ENCODE measurements at places on chromosomes 6 and 20.

DNA sequence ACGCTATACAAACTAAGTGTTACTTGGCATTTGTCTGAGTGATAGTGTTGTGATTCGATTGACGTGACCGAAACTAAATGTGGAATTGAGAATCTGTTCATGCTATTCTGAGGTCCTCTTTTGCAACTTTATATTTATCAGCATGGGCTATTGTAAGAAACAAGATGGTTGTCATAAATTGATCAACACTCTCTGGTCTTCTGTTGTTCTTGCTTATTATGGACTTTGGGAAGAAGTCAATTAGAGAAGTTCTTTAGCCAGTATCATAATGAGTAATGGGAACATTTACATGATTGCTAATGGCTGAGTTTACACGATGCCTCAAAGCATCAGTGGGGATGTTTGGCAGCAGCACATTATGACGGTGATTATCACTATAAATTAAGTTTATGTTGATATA lies 195.0 kb downstream of the CD83 start:
- DNase-seq: no peak

- no peak for DNase-seq
These were observed 128.6 kb upstream of the HS3ST5 start for GRCh38 chr6:114471450-114471849.

DNA sequence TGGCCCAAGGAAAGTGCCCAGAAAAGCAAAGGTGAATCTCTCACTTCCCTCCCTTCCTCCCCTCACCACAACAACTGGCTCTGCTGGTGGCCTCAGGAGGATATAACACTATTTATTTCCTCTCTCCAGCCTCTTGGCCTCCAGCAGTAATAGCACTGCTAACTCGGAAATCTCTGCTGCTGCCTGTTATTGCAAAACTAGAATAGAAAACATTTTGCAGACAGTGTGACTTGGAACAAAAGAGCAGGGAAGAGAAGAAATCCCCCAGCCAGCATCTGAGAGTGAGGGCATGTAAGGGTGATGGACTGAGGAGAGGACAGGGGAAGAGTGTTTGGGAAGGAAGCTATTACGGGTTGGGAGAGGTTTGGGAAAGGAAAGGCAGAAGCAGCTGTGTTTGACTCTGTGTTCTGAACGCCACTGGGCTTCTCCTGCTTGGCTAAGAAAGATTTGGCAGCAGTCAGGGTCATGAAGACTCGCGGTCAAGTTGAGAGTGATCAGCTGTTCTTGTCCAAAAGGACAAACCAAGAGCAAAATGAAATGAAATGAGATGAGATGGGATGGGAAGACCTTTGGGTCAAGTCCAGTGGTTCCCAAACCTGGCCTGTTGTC lies 81.0 kb upstream of the SNX9 start:
- no peak for DNase-seq

DNA sequence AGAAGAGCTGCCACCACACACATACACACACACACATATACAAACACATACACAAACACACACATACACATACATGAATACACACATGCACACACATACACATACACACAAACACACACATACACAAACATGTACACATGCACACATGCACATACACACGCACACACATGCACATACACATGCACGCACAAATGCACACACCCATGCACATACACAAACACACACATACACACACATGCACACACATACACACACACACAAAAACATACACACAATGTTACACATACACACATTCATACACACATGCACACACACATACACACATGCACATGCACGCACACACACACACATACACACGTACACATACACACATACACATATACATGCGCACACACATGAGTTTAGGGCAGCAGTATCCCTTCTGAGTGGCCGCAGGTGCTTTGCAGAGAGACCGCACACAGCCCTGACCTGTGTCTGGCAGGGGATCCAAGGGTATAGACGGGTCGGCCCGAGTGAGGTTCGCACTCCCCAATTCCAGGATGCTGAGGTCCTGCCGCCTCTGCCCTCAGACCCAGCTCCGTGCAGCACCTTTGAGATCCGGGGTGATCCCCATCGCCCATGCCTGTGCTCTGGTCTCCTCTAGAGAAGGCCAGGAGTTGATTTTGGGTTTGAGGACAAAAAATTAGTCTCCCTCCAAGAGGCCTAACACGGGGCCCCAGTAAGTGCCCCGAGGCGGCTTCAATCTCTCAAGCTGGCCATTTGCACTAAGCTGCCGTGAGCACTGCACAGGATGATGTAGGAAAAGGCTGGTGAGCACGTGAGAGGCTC lies 56.8 kb downstream of the TMEM242 start:
- DNase-seq: no peak

- no peak for DNase-seq
These were observed 100.3 kb upstream of the ENPP5 start for GRCh38 chr6:46271107-46271506.

GRCh38 chr6:26594131-26594498 lies 2.6 kb upstream of the ABT1 start:
- no peak for DNase-seq

DNA sequence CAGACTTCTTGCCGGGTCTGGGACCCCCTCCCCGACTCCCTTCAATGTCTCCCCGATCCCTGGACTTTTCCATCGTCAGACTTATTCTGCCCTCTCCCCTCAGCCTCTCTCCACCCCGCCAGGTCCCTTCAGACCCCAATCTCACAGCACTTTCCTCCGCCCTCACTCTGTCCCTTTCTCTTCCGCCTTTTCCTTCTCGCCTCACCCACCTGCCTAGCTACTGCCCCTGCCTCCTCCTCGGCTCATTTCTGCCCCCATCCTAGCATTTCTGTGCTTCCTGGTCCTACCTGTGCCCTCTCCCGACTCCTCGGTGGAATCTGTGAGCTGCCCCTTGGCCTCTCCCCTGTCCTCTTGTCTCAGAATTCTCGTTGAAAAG lies 616 bp downstream of the CHMP4B start:
- no peak for DNase-seq

DNA sequence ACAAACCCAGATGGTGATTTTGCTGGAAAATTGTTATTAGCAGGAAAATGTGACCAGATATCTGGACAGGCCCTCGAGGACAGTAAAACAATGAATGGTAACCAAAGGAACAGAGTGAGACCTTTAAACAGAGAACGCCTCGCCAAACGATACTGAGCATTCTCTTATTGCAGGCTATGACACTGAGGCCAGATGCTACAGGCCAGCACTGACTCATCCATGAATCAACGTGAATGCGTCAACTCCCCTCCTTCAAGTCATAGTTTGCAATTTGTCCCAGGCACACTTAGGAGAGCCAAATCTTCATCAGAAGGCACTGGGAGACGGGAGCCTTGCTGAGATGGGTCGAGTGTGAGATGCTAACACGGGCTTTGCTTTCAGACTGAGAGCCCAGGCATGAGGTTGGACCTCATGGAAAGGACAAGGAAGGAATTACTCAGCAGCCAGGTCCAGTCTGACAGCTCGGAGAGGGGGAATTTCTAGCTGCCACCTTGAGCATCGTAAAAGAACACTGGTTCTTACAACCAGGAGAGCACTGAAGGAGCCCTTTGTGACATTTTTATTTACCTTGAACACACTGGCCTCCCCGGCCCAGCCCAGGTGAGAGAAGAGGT lies 60.7 kb downstream of the BMP7 start:
- DNase-seq: no peak

DNA sequence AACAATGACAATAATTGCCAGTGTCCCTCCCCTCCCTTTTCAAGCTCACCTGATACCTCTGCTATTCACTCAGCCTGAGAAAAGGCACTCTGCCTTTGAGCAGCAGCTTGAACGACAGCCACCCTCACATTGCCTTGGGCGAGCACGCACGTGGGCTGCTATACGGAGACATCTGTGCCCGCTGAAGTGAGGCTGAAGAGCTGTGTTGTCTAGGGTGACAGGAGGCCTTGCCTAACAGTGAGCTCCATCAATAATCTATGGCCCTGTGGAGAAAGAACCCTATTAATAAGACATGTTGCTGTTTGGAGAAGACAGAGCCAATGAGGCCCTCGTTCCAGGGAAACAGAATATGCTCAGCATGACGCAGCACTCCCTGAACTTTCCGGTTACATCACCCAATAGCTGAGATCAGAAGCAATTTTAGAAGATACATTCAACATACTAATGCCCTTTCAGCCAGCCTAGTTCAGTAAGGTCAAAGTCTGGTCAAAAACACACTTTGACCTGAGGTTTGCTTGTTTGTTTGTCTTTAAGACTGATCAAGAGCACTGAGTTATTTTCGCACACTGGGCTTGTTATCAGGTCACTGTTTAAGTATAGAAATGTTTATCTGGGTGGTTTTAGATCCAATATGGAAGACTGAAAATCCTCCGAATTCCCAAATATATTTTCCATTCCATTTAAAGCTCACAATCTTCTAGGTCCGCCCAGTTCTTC lies 30.6 kb downstream of the RBM24 start:
- no peak for DNase-seq

DNA sequence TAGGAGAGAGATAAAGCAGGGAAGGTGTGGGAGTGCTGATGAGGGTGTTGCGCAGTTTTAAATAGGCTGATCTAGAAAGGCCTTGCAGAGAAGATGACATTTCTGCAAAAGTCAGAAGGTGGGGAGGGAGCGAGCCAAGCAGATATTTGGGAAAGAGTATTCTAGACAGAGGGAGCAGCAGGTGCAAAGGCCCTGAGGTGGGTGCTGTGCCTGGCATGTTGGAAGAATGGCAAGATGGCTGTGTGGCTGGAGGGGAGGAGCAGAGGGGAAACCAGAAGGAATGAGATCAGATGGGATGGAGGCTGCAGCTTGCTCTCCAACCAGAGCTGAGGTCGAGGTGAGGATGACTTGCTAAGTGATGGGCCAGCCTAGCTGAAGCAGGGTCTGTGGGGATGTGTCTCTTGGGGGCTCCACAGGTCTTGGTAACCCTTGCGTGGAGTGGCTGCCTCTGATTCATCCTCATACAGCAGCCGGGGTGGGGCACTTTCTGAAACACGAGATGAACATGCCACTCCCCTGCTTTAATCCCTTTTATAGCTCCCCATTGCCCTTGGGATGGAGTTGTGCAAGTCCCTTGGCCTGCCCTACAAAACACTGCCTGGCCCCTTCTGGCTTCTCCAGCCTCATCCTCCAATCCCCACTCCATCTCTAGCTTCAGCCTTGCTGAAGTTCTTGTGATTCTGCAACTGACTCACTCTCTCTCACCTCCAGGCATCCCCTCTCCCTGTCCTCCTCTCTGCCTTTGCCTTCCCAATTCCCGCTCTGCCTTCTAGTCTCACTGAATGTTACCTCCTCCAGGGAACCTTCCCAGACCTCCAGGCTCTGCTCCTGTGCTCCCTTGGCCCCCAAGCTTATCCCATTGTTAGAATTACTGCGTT lies 94.1 kb downstream of the CDH22 start:
- DNase-seq: no peak

GRCh38 chr20:20364593-20365479 lies 3.1 kb upstream of the INSM1 start:
- DNase-seq: no peak

DNA sequence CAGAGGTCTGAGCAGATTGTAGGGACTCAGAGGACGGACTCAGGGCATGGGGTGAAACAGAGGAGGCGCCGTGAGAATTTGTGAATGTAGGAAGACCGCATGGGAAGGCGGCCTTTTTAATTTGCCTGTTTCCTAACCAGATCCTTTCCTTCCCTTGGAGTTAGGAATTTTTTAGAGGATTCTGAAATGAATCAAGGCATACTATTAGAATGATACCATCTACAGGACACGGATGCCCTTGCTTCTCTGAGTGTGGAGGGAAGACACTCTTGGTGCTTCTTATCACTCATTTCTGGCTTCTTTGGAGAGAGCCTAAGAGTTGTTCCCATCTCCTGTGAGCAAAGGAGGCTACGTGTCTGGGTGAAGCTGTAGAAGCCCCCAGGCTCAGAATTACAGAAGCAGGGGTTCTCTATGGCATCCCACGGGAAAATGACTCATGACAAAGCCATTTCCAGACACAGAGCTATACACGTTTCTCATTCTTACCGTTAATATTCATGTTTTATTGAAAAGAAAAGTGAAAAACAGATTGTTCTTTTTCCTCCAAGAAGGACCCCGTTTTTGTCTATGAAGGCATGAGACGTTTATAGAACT lies 148.5 kb downstream of the EDN3 start:
- DNase-seq: no peak

DNA sequence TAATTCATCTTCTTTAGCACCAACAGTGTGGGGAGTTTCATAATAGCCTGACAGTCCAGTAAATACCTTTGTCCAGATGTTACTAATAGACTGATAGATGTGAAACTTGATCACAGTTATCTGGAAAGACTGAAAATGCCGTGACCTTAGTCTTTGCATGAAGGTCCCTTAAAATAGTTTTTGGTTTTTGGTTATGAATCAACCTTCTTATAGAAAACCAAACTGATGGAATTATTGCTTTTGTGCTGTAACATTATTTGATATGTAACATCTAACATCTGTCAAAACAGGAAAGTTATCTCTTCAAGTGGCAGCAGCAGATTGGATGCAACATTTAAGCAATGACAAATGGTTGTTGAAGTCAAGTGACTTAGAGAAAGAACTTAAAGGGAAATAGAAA lies 190.4 kb downstream of the DOK5 start:
- DNase-seq: no peak

GRCh38 chr6:12032783-12033573 lies 20.9 kb downstream of the HIVEP1 start:
- no peak for DNase-seq

GRCh38 chr6:128964233-128964755 lies 81.4 kb downstream of the LAMA2 start:
- DNase-seq: no peak

GRCh38 chr20:888057-888456 lies 28.1 kb downstream of the ANGPT4 start:
- DNase-seq: no peak

DNA sequence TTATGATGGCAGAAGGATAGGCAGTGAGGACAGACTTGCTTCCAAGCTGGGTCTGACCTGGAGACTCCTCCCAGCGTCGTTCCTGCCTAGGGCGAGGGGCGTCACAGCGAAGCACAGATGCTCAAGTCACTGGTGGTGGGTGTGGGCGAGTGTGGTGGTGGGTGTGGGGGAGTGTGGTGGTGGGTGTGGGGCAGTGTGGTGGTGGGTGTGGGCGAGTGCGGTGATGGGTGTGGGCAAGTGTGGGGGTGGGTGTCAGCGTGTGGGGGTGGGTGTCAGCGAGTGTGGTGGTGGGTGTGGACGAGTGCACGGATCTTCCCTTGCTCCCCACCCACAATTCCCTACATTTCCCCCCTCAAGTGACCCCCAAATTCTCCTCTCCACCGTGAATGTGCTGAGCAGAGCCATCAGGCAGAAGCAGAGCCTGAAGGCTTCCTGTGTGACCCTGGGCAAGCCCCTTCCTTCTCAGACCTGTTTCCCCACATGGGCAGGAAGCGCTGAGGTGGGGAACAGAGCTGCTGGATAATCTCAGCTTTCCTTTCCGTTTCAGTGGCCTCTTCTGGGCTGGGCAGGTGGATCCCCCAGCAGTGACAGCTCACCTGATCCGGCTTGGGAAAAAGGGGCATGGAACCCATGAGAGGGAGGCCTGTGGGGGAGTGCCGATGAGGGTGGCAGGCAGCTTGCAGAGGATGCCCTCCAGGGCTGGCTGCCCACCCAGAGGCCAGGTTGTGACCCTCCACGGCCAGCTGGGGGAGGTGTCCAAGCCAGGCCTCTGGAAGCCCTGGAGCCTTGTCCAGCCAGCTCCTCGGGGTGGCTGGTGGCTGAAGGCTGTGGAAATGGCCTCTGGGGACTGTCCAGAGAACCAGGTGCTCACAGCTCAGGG lies 42.9 kb downstream of the RSPO4 start:
- no peak for DNase-seq
